Endothelial cell (in vitro differentiated cells): ENCODE measurements at places on chromosomes 5 and 9.

GRCh38 chr9:81052846-81053245, 636.5 kb downstream of the TLE1 start:
- DNase-seq: no peak

DNA sequence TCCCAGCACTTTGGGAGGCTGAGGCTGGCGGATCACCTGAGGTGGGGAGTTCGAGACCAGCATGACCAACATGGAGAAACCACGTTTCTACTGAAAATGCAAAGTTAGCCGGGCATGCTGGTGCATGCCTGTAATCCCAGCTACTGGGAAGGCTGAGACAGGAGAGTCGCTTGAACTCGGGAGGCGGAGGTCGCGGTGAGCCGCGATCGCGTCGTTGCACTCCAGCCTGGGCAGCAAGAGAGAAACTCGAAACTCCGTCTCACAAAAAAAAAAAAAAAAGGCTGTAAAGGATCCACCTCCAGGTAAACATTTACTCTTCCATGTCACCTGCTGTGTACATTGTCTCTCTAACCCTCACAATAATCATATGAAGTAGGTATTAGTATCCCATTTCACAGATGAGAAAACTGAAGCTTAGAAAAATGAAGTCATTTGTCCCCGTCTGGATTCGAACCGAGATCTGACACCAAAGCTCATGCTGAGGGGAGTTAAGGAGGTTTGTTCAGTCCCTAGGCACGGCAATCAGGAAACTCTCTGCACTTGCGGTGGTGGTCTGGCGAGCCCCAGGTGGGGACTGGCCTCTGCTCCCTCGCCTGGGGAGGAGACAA, 494 bp upstream of the DOCK2 start:
- no peak for DNase-seq

DNA sequence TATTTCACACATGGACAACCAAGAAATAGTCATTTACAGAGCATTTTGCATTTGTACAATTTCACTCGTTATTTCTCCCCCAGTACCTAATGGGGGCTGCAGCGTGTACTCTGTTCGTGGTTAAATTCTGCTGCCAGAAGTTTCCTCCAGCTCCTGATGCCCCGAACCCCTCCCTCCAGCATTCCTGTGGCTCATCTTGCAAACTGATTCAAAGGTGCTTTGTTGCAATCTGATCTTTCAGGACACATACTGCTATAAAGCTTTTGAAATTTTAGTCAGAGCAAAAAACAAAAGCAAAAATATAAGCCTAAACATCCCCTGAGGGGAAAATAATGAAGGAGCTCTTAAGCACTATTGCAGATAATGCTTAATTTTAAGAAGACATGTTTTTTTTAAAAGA, 27.7 kb downstream of the UBLCP1 start:
- DNase-seq: no peak

DNA sequence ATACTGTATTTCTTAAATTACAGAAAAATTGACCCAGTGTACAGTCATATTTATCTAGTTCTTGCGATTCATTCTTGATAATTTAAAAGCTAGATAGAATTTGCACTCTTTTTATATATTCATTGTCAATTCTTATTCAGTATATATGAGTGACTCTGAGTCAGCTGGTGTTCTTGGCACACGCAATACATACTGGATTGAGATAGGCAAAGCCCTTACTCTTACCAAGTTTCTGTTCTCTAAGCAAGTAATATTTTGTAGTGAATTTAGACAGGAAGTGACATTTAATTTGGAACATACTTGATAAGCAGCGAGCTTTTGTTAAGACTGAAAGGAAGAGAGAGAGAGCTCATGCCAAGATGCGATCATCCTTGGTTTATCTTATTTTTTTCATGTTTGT, 57.7 kb downstream of the GPBP1 start:
- DNase-seq: no peak

DNA sequence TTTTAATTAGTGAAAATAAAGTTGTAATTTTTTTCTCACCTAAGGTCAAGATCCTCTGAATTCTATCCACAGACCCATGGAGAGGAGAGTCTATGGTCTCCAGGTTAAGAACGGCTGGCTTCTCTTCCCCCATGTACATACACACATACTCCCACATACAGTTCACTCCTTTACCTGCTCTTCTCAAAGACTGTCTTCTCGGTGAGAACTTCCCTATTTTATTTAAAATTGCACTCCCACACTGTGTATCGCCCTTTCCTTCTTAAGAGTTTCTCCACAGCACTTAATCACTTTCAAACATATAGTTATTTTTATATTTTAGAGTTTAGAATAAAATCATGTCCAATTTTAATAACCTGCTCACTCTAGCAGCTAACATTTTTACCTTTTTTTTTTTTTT, 3.6 kb upstream of the JADE2 start:
- DNase-seq: no peak

- DNase-seq: no peak
These were observed 33.7 kb downstream of the PTGES start for GRCh38 chr9:129719135-129719534.
